ENCODE measurements at places on chromosomes 12 and 14.

DNA sequence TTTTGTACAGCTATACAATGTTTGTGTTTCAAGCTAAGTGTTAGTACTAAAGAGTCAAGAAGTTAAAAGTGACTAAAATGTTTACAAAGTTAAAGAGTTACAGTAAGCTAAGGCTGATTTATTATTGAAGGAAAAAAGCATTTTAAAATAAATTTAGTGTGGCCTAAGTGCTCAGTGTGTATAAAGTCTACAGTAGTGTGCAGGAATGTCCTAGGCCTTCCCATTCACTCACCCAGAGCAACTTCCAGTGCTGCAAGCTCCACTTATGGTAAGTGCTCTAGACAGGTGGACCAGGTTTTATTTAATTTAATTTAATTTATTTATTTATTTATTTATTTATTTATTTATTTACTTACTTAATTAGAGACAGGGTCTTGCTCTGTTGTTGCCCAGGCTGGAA lies 19.6 kb downstream of the DLK1 start:
- no peak for ATAC-seq

GRCh38 chr12:28456934-28457710 lies 266.9 kb downstream of the CCDC91 start:
- ATAC-seq: no peak

- no peak for ATAC-seq
These were observed 29.0 kb downstream of the ACTN1 start for GRCh38 chr14:68950111-68950510.

- peak; percentile 8 for ATAC-seq
These were observed 362 bp upstream of the ACYP1 start for GRCh38 chr14:75064205-75064567.

- ATAC-seq: peak; percentile 79
These were observed 82.8 kb downstream of the BORCS5 start for GRCh38 chr12:12439636-12440035.

GRCh38 chr12:52480073-52480472 lies 6.5 kb upstream of the KRT6C start:
- no peak for ATAC-seq

DNA sequence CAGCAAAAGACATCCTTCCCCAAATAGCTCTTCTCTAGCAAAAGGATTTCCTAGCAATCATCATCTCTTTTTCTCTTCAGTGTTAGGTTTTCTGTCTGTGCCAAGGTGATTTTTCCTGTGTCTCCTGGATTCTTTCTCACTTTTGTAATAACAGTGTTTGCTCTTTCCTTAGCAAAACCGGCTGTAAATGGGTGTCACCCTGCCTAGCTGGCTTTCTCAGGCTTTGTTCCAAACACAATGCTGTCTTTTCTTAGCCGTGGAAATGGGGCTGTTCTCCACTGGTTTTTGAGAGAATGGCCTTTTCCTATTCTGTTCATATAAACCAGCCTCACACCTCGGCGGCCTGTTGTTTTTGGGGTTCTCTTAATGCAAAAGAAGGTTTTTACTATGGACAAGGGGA lies 21.9 kb downstream of the JDP2 start:
- no peak for ATAC-seq

- ATAC-seq: no peak
These were observed 22.1 kb downstream of the LRCOL1 start for GRCh38 chr12:132588319-132588718.

DNA sequence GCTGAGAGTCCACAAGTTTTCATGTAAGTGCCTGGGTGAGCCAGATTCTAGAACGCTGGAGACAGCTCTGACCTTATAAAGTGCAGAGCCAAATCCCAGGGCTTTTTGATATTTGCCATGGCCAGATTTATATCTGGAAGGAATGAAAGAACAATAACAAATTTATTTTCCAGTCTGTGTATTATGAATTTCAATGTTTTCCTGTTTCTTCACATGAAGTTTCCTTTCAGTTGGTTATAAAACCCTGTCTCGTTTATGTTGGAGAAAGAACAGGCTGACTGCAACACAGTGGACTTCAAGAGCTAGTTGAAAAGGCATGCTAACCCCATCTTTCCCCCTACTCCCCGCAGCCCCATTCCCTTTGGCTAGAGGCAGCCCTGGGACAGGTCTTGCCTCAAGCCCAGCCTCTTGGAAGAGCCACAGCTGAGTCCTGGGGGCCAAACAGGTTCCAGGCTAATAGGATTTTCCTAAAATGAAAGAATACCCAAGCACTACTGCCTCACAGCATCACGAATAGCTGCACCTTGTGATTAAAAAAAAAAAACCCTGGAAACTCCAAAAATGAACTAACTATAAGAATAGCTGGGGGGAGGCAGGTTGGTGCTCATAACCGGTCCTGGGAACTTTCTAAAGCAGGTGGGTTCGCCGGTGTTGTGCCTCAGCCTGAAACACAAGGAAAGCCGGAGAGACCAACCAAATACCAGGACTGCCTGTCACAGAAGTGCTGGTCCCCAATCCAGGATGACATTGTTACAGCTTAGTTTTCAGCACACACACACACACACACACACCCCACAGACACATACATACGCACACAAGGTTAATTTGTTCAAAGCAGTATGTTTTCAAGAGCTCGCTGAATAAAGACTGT lies 1.5 kb downstream of the FBLN5 start:
- ATAC-seq: no peak

DNA sequence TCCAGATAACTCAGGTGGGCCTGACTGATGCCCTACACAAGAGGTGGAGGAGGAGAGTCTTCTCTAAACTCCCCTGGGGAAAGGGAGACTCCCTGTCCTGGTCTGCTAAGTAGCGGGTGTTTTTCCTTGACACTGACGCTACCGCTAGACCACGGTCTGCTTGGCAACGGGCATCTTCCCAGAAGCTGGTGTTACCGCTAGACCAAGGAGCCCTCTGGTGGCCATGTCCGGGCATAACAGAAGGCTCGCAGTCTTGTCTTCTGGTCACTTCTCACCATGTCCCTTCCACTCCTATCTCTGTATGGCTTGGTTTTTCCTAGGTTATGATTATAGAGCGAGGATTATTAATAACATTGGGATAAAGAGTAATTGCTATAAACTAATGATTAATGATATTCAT lies 965.5 kb downstream of the TMEM121 start:
- no peak for ATAC-seq

GRCh38 chr14:36365766-36366165 lies 45.3 kb upstream of the MBIP start:
- no peak for ATAC-seq

DNA sequence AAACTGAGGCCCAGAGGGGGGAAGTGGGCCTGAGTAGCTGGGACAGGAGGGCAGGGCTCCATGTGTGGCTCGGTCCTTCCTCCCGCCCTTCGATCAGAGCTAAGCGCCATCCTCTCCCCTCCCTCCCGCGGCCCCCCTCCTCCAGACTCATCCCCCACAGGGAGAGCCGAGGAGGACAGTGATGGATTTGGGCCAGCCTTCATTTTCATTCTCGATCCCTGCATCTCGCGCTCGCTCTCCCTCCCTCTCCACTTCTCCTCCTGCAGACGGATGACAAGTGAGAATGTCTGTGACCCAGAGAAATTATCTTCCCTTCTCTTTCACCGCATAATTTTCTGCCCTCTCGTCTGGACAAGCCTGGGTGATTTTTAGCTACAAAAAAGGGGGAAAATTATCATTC lies 183.3 kb downstream of the RBM19 start:
- ATAC-seq: no peak

DNA sequence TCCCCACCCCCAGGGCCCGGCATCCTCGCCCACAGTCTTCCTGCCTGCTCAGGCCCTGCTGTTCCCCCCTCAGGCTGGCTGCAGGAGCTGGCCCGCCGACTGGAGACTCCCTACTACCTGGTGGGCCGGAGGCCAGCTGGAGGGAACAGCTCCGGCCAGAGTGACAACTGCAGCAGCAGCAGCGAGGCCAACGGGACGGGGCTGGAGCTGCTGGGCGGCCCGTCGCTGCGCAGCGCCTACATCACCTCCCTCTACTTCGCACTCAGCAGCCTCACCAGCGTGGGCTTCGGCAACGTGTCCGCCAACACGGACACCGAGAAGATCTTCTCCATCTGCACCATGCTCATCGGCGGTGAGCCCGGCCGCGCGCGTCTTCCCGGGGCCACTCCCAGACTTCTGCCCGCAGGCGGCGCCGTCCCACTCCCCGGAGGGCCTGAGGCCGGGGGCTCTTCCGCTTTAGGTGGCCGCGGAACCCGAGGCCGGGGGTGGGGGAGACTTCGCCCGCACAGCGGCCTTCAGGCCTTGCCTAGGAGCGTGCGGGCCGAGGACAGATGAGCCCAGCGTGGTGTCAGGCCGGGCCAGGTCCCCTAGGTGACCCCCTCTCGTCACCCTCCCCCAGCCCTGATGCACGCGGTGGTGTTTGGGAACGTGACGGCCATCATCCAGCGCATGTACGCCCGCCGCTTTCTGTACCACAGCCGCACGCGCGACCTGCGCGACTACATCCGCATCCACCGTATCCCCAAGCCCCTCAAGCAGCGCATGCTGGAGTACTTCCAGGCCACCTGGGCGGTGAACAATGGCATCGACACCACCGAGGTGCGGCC lies 10.2 kb downstream of the KCNH3 start:
- ATAC-seq: peak; percentile 36

GRCh38 chr12:130218682-130219081 lies 56.4 kb downstream of the FZD10 start:
- no peak for ATAC-seq

GRCh38 chr12:11133816-11134215 lies 628 bp downstream of the TAS2R30 start:
- no peak for ATAC-seq

- no peak for ATAC-seq
These were observed 4.8 kb downstream of the DIO2 start for GRCh38 chr14:80206351-80207080.

DNA sequence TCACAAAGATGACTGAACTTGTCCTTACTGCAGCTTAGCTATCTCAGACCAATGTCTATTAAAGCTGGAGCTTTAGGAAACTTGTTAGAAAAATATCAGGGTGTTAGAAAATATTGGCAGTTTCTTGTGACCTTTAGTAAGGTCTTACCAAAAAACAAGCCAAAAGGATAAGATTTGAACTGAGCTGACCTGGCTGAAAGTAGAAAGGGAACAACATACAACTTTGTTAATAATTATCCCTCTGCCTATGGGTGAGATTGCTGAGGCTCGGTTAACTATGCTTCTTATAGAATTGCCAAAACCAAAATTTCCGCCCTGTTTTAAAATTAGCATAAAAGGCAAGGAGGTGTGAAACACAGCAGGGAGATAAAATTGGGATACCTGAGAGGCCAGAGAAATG lies 73.8 kb downstream of the DHRS2 start:
- no peak for ATAC-seq

DNA sequence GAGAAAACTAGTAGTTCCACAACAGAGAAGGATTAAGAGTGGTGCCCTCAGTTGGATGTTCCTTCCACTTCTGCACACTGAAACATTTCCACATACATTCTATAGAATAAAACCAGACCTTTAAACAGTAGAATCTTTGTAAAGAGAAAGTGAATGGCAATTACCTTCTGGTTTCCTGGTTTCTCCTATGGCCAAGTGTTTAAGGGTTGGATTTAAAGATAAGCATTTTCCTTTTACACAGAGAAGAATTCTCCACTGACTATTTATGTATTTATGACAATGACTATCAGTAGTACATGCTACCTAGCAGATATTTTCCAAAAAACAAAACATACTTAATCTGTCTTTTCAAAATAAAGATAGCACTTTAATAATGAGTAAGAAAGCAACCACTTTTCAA lies 3.2 kb downstream of the ATG2B start:
- ATAC-seq: no peak

- no peak for ATAC-seq
These were observed 119.7 kb downstream of the FGD4 start for GRCh38 chr12:32519047-32519446.

GRCh38 chr12:89392391-89392790 lies 40.1 kb upstream of the DUSP6 start:
- no peak for ATAC-seq

- ATAC-seq: no peak
These were observed 21.3 kb upstream of the COX6A1 start for GRCh38 chr12:120416490-120417216.

GRCh38 chr12:13780453-13780852 lies 200.9 kb downstream of the GRIN2B start:
- ATAC-seq: no peak

GRCh38 chr14:74906925-74907521 lies 16.0 kb downstream of the RPS6KL1 start:
- ATAC-seq: no peak

- no peak for ATAC-seq
These were observed 7.1 kb upstream of the OAS2 start for GRCh38 chr12:112971248-112971647.

DNA sequence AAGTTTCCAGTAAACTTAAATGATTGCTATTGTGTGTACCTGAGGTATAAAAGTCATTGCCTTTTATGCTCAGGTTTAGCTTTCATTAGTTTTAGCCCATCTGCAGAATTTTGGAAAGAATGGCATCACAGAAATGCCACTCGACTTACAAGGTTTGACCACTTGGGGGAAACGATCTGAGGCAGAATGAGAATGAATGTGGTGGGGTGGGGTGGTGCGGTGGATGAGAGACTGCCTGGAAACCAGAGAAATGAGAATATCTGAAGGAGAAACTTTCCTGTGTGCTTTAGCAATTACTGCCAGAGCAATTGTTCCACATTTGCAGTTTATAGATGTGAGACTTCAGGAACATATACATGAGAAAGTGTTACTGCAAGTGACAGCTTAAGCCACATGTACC lies 225.4 kb upstream of the PDE3A start:
- no peak for ATAC-seq

GRCh38 chr12:89960011-89960507 lies 251.4 kb upstream of the ATP2B1 start:
- ATAC-seq: peak; percentile 92

- ATAC-seq: no peak
These were observed 873.5 kb downstream of the DIO2 start for GRCh38 chr14:79337761-79338160.

DNA sequence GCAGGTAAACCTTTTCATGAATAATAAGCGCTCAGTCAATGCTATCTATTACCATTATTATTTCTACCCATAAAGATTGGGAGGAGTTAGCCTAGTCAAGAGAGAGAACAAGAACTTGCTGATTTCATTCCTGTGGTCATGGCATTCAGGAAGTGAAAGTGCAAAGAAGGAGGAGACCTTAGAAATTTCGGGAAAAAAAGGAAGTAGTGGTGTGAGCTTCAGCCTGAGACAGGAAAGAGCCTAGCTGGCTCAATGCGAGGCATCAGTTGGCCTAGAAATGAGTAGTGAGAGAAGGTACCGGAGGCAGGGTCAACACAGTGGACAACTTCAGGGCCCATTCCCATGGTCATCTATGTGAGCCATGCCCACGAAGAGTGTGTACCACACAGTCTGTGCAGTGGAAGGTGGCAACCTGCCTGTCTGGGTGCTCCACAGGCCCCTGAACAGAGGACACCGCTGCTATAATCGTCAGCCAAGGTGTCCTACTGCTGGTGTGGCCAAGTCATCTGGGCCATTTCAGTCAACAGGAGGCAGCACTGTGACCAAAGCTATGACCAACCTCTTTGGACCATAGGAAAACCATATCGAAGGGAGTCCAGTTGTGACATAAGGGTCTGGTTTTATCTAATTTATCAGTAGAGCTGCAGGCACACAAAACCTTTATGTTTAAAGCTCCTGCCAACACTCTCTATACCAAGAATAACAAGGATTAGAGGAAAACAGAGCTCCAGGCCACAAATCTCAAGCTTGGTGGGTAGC lies 16.2 kb upstream of the STON2 start:
- no peak for ATAC-seq

- no peak for ATAC-seq
These were observed 66.9 kb upstream of the TBX3 start for GRCh38 chr12:114750917-114751316.

GRCh38 chr14:102971314-102971713 lies 48.9 kb downstream of the AMN start:
- no peak for ATAC-seq

All from activated CD4-positive, CD25-positive, alpha-beta regulatory T cell treated with anti-CD3 and anti-CD28 coated beads, Interleukin-2, amount 50 U/mL, for 24 hours (primary cell).